ENCODE measurements at places on chromosomes 16 and 17. TPM values are rescaled to one million over a fixed set of nuclear protein-coding genes. Genes with fewer than 3 reads are reported as not detected.

DNA sequence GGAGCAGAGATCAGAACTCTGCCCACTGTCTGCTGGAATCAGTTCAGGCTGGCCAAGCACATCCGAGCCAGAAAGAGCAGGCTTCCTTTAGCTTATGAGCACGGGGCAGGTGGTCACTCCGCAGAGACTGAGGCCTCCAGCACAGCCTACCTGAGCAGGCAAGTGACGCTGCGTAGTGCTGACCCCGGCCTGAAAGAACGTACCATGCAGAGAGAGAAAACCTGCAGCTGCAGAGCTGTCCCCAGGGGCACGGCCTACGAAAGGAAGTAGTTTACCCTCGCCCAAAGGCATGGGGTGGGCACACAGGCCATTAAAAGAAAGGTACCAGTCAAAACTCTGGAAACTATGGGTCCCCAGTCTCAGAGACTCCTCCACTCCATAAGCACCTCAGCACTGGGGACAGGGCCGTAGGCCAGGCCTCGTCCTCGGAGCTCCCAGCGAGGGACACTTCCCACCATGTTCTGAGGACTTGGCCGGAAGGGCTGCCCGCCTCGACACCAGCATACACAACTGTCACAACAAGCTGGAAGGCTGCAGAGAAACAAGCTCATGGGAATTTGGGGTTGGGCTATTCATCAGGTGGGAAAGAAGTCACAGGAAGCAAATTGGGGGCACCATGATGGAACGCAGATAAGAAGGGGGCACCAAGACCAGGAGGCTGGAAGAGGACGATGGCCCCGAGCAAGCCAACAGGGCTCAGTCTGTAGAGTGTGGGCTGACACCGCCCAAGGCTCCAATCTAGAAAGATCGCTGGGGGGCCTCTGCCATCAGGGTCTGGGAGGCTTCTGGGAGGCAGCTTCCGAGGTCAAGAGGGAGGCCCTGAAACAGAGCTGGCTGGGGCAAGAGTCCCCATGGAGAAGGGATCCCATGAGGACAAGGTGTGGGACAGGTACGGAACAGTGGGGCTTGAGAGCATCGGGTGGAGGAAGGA, 21.2 kb downstream of the MEAK7 start:
- H3K36me3 ChIP-seq = no peaks in the 10 kb centered on the region
- no peak overlapping the region for H3K4me3 ChIP-seq
- no peak for DNase-seq
- H3K4me1 ChIP-seq = no peaks in the 10 kb centered on the region
- no peak overlapping the region for H3K27ac ChIP-seq
- H3K27me3 ChIP-seq = no peaks in the 10 kb centered on the region

- peak; percentile 33 for DNase-seq
- no peaks in the 10 kb centered on the region for H3K27me3 ChIP-seq
- H3K36me3 ChIP-seq = no peaks in the 10 kb centered on the region
- no peak overlapping the region for H3K27ac ChIP-seq
- H3K4me1 ChIP-seq = peaks cover 64% of the 10 kb centered on the region
- H3K4me3 ChIP-seq = peak overlapping the region; percentile 28
These were observed 53.4 kb downstream of the ARSG start for GRCh38 chr17:68344701-68345136.

GRCh38 chr17:49203796-49204195, 6.6 kb downstream of the GNGT2 start:
- no peak overlapping the region for H3K4me3 ChIP-seq
- no peaks in the 10 kb centered on the region for H3K36me3 ChIP-seq
- peaks cover 12% of the 10 kb centered on the region for H3K4me1 ChIP-seq

The CYB5D1 gene
- 17.6 TPM for total RNA-seq

The CRYBA1 gene
- not detected for total RNA-seq

- no peak for DNase-seq
- H3K4me3 ChIP-seq = peak overlapping the region; percentile 96
- no peaks in the 10 kb centered on the region for H3K27me3 ChIP-seq
- H3K4me1 ChIP-seq = peaks cover 66% of the 10 kb centered on the region
- peaks cover 30% of the 10 kb centered on the region for H3K36me3 ChIP-seq
These were observed 1.2 kb downstream of the VAMP2 start for GRCh38 chr17:8161289-8162232.

The DHODH gene
- 28.5 TPM for total RNA-seq

- DNase-seq = no peak
- H3K4me1 ChIP-seq = no peaks in the 10 kb centered on the region
- H3K27ac ChIP-seq = no peak overlapping the region
- H3K27me3 ChIP-seq = no peaks in the 10 kb centered on the region
- no peak overlapping the region for H3K4me3 ChIP-seq
- peaks cover 41% of the 10 kb centered on the region for H3K36me3 ChIP-seq
These were observed 23.1 kb downstream of the ACLY start for GRCh38 chr17:41895617-41896016.

DNA sequence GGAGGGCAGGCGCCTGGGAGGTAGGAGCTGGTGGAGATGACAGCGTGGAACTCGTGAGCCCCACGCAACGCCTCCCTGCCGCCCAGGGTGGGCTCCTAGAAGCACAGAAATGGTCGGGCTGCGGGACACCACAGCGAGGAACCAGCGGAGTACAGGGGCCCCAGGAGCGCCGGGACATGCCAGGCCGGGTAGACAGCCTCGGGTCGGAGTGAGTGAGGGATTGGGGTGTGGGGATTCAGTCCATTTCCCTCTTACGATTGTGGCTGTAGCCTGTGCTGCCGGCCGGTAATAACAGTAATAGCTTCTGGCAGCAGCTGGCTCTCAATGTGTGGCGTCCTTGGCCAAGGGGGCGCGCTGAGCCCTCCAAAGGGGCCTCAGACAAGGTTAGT, 12.2 kb upstream of the CES3 start:
- H3K27ac ChIP-seq = no peak overlapping the region
- peaks cover 16% of the 10 kb centered on the region for H3K27me3 ChIP-seq
- H3K36me3 ChIP-seq = no peaks in the 10 kb centered on the region
- peak overlapping the region; percentile 46 for H3K4me3 ChIP-seq
- H3K4me1 ChIP-seq = peaks cover 7% of the 10 kb centered on the region

The KRTAP4-4 gene
- total RNA-seq = not detected

GRCh38 chr16:79168321-79168720, 432.2 kb downstream of the MAF start:
- no peaks in the 10 kb centered on the region for H3K36me3 ChIP-seq
- no peak overlapping the region for H3K27ac ChIP-seq
- H3K27me3 ChIP-seq = no peaks in the 10 kb centered on the region
- H3K4me1 ChIP-seq = no peaks in the 10 kb centered on the region
- H3K4me3 ChIP-seq = no peak overlapping the region

DNA sequence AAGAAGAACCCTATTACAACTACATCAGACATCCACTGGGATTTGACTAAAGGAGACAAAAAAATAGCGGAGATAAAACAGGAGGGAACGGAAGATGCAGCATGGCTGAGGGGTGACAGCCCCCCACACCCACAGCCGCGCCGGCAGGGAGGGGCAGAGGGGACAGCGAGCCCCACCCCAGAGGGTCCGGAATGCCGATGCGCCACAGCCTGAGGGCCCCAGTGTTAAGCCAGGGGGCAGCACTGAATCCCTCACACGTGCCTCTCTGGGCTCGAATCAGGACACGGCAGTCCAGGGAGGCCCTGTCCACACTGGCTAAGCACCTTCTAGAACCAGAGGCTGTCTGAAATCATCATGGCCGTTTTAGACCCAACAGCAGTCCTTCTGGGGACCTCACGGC, 18.8 kb downstream of the MAP1LC3B start:
- no peaks in the 10 kb centered on the region for H3K27me3 ChIP-seq
- no peak overlapping the region for H3K27ac ChIP-seq
- no peak for DNase-seq
- H3K4me1 ChIP-seq = no peaks in the 10 kb centered on the region

The GIT1 gene
- total RNA-seq = 69.7 TPM
